Posterior vena cava (tissue), 2 donors: ENCODE measurements at places on chromosomes 7 and 10. TPM values are rescaled to one million over a fixed set of nuclear protein-coding genes. Genes with fewer than 3 reads are reported as not detected.

DNA sequence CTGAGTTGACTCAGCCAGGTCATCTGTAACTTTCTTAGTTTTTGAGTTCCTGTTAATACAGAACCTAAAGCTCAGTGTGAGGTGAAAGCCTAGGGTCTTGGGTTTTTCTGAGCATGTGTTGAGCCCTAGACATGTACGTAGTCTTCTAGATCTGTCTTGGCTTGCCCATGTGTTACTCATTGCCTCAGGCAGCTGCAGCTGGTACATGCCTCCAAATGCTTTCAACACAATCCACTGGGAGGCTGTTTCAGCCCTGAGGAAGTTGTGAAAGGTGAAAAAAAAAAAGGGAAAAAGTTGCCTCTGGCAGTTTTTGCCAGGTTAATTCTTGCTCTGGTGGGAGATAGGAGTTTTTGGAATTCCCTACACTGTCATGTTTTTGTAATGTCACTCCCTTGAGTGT is 134.6 kb downstream of the RNF216 start:
- DNase-seq = no peak

The SPACDR gene
- total RNA-seq = not detected

The ZP3 gene
- 0.43 TPM for total RNA-seq

The CLCN1 gene
- total RNA-seq = 0.05 TPM

- peak; percentile 70 for DNase-seq
Observed at GRCh38 chr10:131547129-131547799, 235.7 kb upstream of the TCERG1L start.

The FAM237B gene
- total RNA-seq = not detected

- DNase-seq = no peak
Observed at GRCh38 chr10:3527869-3528268, 257.1 kb downstream of the KLF6 start.

DNA sequence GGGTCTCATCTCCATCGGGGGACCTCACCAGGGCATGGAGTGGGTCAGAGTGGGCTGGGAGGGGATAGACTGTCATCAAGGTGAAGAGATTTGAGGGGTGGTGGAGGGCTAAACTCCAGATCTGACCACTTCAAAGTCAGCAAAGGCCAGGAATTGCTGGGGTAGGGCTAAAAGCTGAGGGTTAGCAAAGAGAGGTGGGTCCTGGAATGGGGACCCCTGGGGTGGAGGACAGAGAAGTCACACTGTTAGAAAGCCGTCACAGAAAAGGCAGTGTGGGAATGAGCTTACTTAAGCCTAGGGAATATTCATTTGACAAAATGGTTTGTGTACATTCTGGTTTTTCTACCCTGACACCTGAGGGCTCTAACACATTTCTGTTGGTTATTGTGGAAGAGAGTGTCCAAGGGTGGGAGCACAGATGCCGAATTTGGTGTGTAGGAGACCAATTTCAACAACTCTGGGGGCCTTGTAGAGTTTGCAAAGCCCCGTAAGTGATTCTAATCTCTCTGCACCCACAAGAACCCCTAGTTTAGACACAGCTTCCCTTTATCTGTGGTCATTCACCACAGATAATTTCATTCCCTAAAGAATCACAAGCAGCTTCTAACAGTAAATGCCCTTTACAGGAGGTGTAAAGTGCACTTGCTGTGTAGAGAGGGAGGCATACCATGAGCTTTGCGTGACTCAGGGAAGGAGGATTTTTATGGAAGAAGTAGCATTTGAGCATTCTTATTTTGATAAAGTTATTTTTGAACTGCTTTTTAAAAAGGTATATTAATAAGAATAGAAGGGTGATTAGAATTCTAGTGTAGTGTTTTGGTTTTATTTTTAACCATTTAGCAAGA is 6.4 kb downstream of the FBH1 start:
- peak; percentile 22 for DNase-seq

The TMEM130 gene
- total RNA-seq = 1.6 TPM

The CTAGE4 gene
- total RNA-seq = 0.29 TPM

GRCh38 chr10:52484206-52485065 is 170.4 kb downstream of the DKK1 start:
- DNase-seq = no peak

The KCND2 gene
- total RNA-seq = 7.0 TPM

DNA sequence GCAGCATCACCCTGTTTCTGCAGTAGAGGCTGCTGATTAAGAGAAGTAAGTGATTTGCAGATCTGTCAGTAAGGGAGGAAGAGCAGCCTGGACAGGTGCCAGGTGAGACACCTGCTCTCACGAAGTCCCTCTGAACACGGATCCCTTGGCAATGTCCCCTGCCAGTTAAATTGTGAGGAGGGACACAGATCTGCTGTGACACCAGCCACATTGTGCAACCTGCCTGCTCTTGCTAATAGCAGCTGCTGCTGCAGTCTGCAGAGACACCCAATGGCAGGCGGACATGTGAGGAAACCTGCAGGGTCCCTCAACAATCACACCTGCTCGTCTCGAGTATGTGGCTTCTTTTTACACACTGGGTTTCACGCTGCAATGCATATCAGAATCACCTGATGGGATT is 31.9 kb downstream of the ANXA11 start:
- DNase-seq = peak; percentile 66
